ENCODE measurements at places on chromosomes 4 and X.

- DNase-seq: no peak
Observed at GRCh38 chr4:77827343-77827742, 8.2 kb upstream of the CNOT6L start.

DNA sequence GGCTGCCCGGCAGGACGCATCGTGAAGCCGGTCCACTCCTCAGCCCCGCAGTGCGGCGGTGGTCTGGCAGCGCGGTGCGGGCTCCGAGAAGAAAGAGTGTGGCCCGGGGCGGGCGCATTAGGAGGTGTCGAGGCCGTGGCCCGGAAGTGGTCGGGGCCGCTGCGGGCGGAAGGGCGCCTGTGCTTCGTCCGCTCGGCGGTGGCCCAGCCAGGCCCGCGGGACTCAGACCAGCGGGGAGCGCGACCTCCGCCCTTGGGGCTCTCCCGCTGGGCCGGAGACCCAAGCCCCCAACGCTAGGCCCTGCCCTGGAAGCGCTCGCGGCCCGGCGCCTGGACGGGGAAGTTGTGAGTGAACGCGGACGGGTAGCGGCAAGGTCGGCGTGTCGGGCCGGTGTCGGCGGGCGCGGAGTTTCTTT lies 60.0 kb downstream of the HS3ST1 start:
- DNase-seq: no peak

DNA sequence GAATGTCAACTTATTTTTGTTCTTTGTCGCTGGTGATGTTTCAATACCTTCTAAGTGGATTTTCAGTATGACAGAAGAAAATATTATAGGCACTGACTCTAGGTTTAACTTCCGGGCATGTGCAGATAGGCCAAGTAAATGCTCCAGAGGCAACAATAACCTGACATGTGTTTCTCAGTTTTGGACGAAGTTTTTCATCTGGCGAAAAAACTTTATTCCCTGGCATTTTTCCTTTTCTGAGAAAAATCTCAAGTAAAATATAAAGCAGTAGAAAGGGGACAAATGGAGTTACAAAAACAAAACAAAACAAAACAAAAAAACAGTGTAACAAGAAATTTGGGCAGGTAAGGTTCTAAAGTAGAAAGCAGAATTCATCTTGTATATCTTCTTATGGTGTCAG lies 173.5 kb downstream of the ANTXR2 start:
- no peak for DNase-seq

DNA sequence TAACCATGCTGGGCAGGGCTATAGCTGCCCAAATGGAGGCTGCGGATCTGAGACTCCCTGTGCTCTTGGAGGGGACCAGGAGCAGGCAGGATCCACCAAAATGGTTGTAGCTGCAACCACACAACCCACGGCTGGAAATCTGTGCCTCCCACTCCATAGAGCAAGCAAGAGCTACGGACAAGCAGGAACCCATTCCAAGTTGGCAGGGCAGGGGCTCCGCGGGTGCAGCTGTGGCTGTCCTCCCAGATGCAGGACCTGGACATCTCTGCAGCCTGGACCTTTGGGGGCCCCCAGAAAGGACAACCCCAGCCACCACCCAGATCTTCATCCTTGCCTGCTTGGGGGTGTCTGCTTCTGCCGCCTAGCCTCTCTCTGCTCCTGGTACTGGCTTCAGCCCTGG lies 154.1 kb upstream of the TRAM1L1 start:
- no peak for DNase-seq

GRCh38 chrX:153634236-153634635 lies 12.8 kb upstream of the DUSP9 start:
- no peak for DNase-seq

DNA sequence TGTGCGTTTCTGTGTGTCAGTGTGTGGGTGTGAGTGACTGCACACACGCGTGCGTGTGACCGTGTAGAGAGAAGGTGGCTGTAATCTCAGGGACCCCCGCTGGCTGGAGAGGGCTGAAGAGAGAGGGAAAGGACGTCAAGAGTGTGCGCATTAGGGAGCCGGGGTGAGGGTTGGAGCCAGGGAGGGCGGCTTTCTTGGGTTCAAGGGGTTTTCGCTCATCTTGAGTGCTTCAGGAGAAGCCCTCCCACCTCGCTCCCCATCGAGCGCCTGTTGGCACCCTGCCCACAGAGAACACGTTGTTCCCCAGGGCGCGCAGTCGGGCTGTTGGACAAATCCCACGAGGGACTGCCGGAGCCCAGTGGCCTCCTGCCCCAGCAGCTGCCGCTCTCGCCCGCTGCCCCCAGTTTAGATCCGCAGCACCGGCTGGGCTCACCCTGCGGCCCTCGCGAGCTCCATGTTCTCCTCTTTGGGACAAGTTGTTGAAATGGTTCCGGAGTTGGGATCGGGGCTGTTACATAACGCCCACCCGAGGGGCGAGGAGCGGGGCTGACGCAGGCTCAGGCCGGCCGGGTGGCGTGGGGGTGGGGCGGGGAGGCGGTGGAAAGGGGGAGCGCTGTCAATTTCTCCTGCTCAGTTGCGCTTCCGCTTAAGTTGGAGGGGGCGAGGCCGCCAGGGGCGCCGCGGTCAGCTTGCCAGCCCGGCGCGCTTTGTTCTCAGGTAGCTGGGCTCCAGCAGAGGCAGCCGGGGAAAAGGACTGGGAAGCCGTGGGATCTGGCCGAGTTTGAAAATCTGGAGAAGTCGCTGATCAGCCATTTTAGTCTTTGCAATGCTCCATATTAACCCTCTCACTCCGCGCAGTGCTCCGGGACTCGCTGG lies 1.6 kb downstream of the GRIA2 start:
- no peak for DNase-seq

DNA sequence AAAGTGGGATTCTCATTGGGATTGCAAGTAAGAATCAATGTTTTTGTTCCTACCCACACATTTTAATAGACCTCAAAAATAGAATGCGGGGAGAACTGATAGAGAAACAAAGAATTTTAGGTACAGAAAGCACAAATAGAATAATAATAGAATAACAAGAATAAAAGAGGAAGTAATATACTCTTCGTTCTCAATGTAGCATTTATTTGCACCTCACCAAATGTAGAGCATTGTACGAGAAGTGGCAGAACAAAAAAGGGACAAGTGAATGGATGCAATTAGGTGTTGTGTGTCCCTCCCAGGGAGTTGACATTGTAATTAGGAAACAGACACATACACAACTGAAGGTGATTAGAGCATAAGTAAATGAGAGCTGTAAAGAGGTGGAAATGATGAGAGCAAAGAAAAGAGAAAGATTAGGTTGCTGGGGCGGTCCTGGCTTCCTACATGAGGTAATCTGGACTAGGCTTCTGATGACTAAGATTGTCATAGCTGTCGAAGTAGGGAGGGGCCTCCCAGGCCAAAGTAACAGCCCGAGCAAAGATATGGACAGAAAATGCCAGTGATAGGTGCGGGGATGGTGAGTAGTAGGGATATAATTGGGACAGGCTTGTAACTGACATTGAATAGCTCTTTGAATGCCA lies 10.4 kb downstream of the RAB9A start:
- peak; percentile 34 for DNase-seq

- DNase-seq: no peak
Observed at GRCh38 chr4:75099321-75099720, 166.4 kb downstream of the PARM1 start.

DNA sequence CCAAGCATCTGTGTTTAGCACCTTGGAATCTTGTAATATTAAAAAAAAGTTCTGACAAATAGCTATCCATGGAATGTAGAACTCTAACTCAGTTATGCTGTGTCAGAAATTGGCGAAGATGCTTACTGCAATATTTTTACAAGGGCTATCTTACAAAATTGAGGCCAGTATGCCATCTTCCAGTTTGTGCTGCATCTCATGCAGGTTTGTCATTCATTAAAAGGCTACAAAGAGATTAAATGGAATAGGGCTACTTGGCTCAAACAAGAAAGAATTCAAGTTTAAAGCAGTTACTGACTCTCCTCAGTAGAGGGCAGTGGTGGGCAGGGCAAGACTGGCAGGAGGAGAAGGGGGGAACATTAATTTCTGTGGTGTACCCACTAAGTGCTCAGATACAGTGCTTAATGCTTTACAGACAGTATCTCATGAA lies 66.5 kb downstream of the SHROOM4 start:
- DNase-seq: peak; percentile 11

- DNase-seq: peak; percentile 51
Observed at GRCh38 chrX:39261446-39262147, 460.3 kb downstream of the MID1IP1 start.

- DNase-seq: no peak
Observed at GRCh38 chrX:53160297-53160983, 64.6 kb downstream of the KDM5C start.

- DNase-seq: no peak
Observed at GRCh38 chrX:153964105-153964504, 7.5 kb downstream of the HCFC1 start.

- no peak for DNase-seq
Observed at GRCh38 chr4:32340591-32340990, 1620.4 kb downstream of the PCDH7 start.

DNA sequence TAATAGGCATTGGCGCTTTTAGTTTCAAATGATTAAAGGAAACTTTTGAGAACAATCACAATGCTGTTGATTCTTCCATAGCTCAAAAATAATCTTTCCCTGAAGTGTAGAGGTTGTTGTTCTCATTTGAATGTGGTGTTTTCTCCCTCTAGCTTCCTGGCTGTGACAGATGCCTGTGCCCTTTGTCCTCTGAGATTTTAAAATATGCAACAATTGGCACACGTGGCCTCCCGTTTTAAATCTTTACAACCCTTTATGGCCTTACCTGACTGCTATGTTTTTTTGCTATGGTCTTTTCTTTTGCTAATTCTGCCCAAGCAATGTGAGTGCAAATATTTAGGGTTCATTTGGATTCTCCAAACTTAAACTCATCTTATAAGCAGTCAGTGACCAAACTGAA lies 22.9 kb upstream of the CASK start:
- DNase-seq: no peak

DNA sequence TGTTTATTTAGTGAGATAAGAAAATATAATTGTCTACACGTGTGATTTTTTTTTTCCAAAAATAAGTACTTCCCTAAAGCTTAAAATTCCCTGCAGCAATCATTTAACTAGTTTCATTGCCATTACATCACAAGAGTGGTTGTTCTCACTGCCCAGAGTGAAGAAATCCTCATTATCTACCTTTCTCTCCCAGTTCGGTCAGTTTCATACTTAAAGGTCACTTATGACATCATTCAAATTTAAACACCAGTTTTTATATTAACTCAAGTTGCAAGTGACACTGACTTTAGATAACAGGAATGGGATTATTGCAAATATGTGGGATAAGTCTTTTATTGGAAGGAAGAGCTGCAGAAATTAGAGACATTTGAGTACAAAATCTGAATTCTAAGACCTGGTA lies 1699.8 kb upstream of the IGFBP7 start:
- DNase-seq: no peak

DNA sequence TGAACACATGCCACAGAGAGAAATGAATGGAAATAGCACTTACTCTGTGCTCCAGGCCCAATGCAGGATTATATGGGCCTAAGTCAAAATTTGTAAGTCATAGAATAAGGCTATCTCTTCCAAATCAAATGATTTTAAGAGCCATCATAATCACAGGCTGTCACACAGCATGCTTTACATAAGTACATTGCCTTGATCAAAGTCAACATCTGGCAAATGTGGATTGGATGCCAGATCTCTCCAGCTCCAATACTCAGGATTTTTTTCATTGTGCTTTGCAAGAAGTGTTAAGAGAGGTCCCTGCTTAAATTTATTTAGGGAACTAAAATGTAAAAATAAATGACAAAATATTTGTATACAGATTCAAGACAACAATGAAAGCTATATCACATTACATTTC lies 299.9 kb downstream of the PRDM5 start:
- DNase-seq: no peak

DNA sequence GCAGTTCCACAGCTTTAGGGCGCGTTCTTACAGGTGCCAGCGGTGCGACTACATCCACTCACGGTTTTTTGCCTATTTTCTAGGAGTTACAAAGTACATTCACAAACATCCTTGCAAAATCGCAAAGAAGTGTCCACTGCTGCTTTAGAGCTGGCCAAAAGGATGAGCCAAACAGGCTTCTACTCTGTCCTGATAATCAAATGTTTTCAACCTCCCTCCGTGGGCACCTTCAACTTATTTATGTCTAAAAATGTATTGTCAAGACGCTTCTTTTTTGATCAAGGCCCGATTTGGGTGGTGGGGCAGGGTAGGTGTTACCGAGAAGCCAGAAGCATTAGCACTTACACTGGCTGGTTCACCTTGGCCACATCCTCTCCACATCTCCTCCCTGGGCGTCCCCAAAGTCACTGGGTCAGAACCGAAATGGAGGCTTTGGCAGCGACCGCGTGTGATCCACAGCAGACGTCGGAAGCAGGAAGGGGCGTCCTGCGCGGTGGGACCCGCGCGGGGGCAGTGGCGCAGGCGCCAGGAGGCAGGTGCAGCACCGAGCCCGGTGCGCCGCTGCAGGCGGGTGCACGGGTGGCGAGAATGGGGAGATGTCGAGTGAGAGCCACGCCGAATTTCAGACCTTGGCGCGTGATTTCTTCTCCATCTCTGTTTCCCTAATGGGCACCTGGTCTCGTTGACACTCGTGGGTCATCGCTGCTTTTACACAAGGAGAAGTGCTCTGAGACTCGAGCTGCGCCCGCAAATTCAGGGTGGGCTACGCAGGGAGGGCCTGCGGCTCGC lies 16.9 kb downstream of the NKX3-2 start:
- peak; percentile 5 for DNase-seq
